Cardiac muscle cell (in vitro differentiated cells and primary cell): ENCODE measurements at places on chromosomes 4 and X.

GRCh38 chr4:59838236-59838635 is 1361.9 kb upstream of the ADGRL3 start:
- no peaks in the 10 kb centered on the region for H3K4me1 ChIP-seq
- H3K27ac ChIP-seq, result no peak overlapping the region
- no peaks in the 10 kb centered on the region for H3K36me3 ChIP-seq
- no peak overlapping the region for H3K4me3 ChIP-seq

- H3K4me3 ChIP-seq, result no peak overlapping the region
- H3K27me3 ChIP-seq, result no peaks in the 10 kb centered on the region
- peaks cover 21% of the 10 kb centered on the region for H3K4me1 ChIP-seq
- no peaks in the 10 kb centered on the region for H3K36me3 ChIP-seq
- DNase-seq, result no peak
These were observed 71.6 kb downstream of the MAML3 start for GRCh38 chr4:140082391-140082755.

GRCh38 chr4:81485310-81485980 is 13.7 kb upstream of the RASGEF1B start:
- no peaks in the 10 kb centered on the region for H3K27me3 ChIP-seq
- H3K27ac ChIP-seq, result no peak overlapping the region
- H3K4me1 ChIP-seq, result no peaks in the 10 kb centered on the region
- no peak overlapping the region for H3K4me3 ChIP-seq
- H3K36me3 ChIP-seq, result no peaks in the 10 kb centered on the region

GRCh38 chrX:2829469-2830246 is 928 bp downstream of the GYG2 start:
- H3K4me3 ChIP-seq, result peak overlapping the region; percentile 72
- no peaks in the 10 kb centered on the region for H3K27me3 ChIP-seq
- DNase-seq, result no peak
- H3K27ac ChIP-seq, result no peak overlapping the region

GRCh38 chrX:108735091-108735678 is 1.2 kb downstream of the IRS4 start:
- peak; percentile 34 for DNase-seq
- H3K27ac ChIP-seq, result no peak overlapping the region
- peaks cover 4% of the 10 kb centered on the region for H3K4me1 ChIP-seq

DNA sequence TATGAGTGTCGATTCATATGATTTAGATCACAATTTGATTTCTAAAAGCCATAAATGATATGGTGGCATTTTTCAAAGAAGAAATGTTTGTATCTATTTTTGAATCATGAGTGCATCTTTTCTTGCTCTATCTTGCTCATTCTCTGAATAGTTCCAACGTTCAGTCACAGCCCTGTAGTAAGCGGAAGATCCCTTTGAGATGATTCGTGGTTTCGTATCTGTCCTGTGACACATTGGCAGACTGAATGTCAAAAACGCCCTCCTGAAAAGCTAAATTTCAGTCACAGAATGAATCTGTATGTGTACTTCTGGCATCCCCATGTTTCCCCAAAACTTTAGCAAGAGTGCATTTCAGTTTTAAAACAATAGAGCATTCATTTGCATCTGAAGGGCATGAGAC is 1066.9 kb upstream of the TENM3 start:
- H3K27me3 ChIP-seq, result no peaks in the 10 kb centered on the region
- no peak for DNase-seq
- no peak overlapping the region for H3K27ac ChIP-seq
- H3K36me3 ChIP-seq, result no peaks in the 10 kb centered on the region
- no peaks in the 10 kb centered on the region for H3K4me1 ChIP-seq

GRCh38 chr4:153318696-153319320 is 25.7 kb upstream of the MND1 start:
- no peak overlapping the region for H3K27ac ChIP-seq
- no peak overlapping the region for H3K4me3 ChIP-seq
- H3K36me3 ChIP-seq, result peaks cover 4% of the 10 kb centered on the region
- peak; percentile 63 for DNase-seq

DNA sequence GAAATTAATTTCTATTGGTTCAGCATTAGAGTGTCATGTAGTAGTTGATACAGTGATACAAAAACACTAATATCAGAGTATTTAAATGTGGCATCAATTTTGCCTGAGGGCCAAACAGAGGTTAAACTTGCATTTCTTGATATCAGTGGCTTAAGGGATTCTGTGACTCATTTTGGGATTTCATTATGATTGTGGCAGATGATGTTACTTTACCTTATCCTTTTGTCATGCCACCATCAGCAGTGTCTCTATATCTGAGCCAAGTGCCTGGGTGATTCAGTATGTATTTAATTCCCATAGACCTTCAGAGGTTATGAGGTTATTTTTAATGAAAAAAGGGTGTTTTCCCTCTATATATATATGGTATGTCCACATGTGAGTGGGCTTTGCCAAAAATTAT is 582.9 kb downstream of the ADGRL3 start:
- no peaks in the 10 kb centered on the region for H3K27me3 ChIP-seq
- no peaks in the 10 kb centered on the region for H3K4me1 ChIP-seq
- DNase-seq, result no peak
- no peaks in the 10 kb centered on the region for H3K36me3 ChIP-seq

- H3K27me3 ChIP-seq, result no peaks in the 10 kb centered on the region
- no peak overlapping the region for H3K4me3 ChIP-seq
- H3K4me1 ChIP-seq, result no peaks in the 10 kb centered on the region
- H3K36me3 ChIP-seq, result no peaks in the 10 kb centered on the region
- DNase-seq, result no peak
- no peak overlapping the region for H3K27ac ChIP-seq
These were observed 62.7 kb downstream of the FHDC1 start for GRCh38 chr4:152998861-152999260.

DNA sequence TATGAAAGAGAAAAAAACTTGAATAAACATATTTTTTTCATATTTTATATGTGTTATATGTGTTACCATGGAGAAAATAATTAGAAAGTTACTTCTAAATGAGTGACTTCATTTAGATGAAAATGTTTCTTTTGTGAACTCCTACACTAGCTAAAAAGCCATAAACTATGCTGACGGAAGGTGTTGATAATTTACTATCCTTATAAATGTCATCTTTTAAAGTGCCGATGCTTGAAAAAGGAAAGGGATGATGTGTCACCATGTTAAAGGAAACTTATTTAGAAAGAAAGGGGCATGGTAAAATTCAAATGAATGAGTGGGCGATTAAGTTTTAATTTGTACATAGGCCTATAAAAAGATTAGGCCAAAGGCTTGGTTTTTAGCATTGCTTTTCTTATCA is 133.8 kb downstream of the SPRY1 start:
- no peak overlapping the region for H3K4me3 ChIP-seq
- no peaks in the 10 kb centered on the region for H3K27me3 ChIP-seq
- DNase-seq, result no peak
- no peaks in the 10 kb centered on the region for H3K36me3 ChIP-seq

- no peaks in the 10 kb centered on the region for H3K27me3 ChIP-seq
- DNase-seq, result no peak
- no peak overlapping the region for H3K27ac ChIP-seq
- no peak overlapping the region for H3K4me3 ChIP-seq
- H3K36me3 ChIP-seq, result no peaks in the 10 kb centered on the region
These were observed 60.7 kb upstream of the ALB start for GRCh38 chr4:73343432-73343831.

GRCh38 chrX:153685751-153686696 is 1.7 kb upstream of the SLC6A8 start:
- H3K27ac ChIP-seq, result peak overlapping the region; percentile 85
- H3K4me1 ChIP-seq, result peaks cover 8% of the 10 kb centered on the region
- no peaks in the 10 kb centered on the region for H3K36me3 ChIP-seq
- no peak for DNase-seq
- no peak overlapping the region for H3K4me3 ChIP-seq
- no peaks in the 10 kb centered on the region for H3K27me3 ChIP-seq

GRCh38 chr4:56637791-56638190 is 43.3 kb downstream of the HOPX start:
- no peaks in the 10 kb centered on the region for H3K4me1 ChIP-seq
- no peaks in the 10 kb centered on the region for H3K27me3 ChIP-seq
- DNase-seq, result no peak
- no peak overlapping the region for H3K27ac ChIP-seq
- H3K36me3 ChIP-seq, result no peaks in the 10 kb centered on the region

DNA sequence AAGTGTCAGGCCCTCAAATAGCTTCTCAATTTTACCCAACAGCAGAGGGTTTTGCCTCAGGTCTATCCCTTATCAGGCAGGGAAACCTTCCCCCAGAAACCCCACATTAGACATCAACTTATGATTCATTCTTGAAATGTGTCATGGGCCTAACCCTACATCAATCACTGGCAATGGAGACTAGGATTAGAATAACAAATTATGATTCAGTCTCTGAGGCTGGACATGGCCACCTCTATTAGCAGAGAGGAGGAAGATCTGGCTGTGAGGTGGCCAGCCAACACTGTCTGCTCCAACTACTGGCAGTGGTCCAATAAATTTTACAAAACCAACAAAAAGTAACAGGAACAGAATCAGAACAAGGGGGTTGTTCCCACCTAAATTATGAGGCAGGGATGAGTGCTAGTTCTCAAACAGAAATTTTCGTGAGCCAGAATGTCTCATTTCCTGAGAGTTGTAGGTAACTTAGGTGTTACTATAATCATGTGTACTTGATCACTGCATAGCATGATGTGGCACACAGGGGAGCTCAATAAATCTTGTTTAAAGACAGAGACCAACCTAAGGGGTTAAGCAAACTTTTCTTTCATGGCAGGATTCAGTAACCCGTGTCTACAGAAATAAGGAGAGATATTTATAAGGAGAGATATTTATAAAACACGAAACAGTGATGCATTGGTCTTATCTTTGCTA is 126.8 kb downstream of the NFKB1 start:
- H3K36me3 ChIP-seq, result peaks cover under 1% of the 10 kb centered on the region
- H3K4me3 ChIP-seq, result no peak overlapping the region
- peaks cover 4% of the 10 kb centered on the region for H3K4me1 ChIP-seq
- H3K27me3 ChIP-seq, result no peaks in the 10 kb centered on the region
- peak; percentile 58 for DNase-seq
- no peak overlapping the region for H3K27ac ChIP-seq

GRCh38 chrX:72540318-72540717 is 32.3 kb downstream of the HDAC8 start:
- DNase-seq, result peak; percentile 46
- no peaks in the 10 kb centered on the region for H3K36me3 ChIP-seq
- H3K27ac ChIP-seq, result no peak overlapping the region
- no peak overlapping the region for H3K4me3 ChIP-seq
- H3K27me3 ChIP-seq, result no peaks in the 10 kb centered on the region

DNA sequence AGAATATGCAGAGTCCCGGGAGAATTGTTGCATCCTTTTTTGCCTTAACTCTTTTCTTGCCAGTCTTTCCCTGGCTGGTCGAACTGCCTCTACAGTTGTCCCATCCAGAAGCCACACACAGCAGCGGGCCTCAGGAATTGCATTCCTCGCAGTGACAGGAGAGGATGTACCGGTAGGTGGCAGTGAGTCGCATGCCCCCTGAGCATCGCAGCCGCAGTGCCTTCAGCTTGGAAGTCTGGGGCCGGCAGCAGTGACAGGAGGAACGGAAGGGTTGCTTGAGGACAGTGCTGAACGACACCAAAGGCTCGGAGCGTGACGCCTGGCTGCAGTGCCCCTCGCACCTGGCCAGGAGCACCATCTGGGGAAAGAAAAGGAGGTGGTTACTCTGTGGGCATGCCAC is 23.5 kb downstream of the NDP start:
- H3K27ac ChIP-seq, result no peak overlapping the region
- H3K4me1 ChIP-seq, result no peaks in the 10 kb centered on the region
- DNase-seq, result peak; percentile 67
- H3K4me3 ChIP-seq, result no peak overlapping the region
- no peaks in the 10 kb centered on the region for H3K36me3 ChIP-seq

DNA sequence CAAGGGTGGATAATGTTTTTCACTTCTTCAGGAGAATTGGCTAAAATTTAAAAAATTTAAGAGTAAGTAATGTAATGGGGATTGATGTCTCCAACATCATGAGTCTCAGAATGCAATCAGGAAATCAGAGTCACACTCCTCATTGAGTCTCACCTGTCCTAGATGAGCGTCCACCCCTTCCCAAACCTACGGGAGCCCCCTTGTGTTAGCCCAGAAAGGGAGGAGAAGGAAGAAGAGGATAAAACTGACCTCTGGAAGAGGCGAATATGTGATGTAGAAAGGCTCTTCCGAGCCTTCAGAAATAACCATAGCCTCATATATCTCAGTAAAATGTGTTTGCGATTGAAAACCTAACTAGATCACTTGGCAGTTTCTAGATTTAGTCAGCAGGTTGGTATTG is 157.1 kb downstream of the DCLK2 start:
- no peaks in the 10 kb centered on the region for H3K27me3 ChIP-seq
- H3K4me1 ChIP-seq, result peaks cover 5% of the 10 kb centered on the region
- no peak for DNase-seq
- H3K4me3 ChIP-seq, result no peak overlapping the region
- no peaks in the 10 kb centered on the region for H3K36me3 ChIP-seq
- no peak overlapping the region for H3K27ac ChIP-seq

GRCh38 chr4:176660561-176660960 is 132.2 kb downstream of the VEGFC start:
- no peak for DNase-seq
- no peaks in the 10 kb centered on the region for H3K36me3 ChIP-seq
- no peaks in the 10 kb centered on the region for H3K27me3 ChIP-seq
- H3K4me1 ChIP-seq, result no peaks in the 10 kb centered on the region

DNA sequence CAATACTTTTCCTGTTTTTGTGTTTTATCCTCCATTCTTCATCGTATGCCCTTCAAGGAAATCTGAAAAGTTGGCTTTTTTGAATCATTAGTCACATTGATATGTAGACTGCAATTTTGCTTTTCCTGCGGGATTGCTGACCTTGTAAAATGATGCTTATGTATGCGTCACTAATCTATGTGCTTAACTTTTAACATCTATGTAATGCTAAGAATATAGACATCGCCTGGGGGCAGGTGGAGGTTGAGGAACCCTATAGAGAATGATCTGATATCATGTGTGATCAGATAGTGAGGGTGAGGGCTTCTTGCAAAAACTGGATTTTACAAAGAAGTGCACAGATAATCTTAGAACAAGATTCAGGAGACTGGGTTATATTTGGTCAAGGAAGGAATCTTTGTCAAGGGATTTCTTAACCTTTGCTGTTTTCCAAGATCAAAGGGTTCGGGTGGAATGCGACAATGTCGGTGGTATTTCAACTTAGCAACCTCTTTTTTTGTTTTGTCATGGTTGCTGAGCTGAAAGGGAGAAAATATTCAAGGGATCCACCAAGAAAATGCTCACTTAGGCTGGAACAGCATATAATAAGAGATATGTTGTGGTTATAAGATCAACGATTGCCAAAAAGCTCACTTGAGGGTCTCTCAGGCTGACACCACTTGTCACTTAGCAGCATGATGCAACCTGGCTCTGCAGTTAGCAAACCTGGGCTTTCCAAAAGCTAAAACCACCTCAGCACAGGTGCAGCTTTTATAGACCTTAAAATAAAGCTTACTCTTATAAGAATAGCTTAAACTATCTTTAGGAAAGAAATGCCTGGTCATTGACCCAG is 70.6 kb upstream of the PUDP start:
- no peak for DNase-seq
- no peaks in the 10 kb centered on the region for H3K4me1 ChIP-seq
- H3K27me3 ChIP-seq, result no peaks in the 10 kb centered on the region
- no peak overlapping the region for H3K4me3 ChIP-seq
- no peak overlapping the region for H3K27ac ChIP-seq

DNA sequence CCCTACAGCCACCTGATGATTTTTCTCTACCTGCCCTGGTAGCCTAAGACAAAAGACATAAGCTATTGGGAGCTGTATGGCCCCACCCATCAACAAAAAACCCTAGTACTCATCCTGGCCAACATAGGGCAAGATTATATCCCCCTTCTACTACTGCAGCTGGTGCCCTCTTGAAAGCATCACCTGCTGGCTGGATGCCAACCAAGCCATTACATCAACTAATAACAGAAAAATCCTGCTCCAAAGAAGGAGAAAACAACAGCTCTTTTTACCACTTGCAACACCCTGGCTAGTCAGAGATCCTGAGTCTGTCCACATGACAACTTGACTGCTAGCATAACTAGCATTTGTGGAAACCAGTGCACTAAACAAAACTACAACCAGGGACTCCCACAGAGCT is 43.6 kb upstream of the UPRT start:
- no peaks in the 10 kb centered on the region for H3K27me3 ChIP-seq
- DNase-seq, result no peak
- H3K36me3 ChIP-seq, result no peaks in the 10 kb centered on the region
- no peak overlapping the region for H3K4me3 ChIP-seq
